NCI-H1105 (cell line): ENCODE measurements at places on chromosomes 5 and 9.

DNA sequence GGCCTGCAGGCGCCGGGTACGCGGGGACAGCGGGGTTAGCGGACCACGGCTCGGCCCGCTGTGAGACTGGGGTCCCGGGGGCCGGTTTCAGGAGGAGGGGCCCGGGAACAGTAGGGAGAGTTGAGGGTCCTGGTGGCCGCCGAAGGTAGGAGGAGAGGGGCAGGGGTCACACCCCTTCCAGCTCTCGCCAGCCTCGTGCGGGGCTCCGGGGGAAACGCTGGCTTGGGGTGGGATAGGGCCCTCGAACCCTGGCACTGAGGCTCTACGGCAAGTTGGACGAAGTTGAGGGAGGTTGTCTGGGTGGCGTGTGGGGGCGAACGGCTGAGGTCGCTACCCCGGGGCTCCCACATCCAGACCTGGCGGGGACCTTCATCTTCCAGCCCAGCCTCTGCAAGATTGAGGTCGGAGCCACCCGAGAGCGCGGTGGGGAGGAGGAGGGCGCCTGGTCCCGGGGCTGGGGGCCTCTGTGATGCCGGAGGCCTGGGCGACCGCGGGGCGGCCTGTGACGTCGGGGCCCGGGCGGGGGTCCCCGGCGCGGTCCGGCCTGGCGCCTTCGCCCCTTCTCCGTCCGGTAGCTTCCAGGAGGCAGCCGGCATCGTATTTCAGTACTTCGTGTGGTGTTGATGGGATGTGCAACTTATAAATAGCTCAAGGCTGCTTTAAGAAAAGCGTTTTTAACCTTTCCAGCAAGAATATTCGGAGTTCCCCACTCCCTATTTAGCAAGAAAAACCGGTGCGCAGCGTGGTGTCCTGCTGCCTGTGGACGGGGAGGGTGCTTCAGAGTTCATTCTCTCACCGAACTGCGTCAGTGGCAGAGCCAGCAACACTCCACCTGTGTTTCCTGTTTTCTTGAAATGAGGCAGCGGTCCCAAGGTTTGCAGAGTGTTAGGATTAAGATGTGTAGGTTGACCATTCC, 902 bp downstream of the HABP4 start:
- no peak for DNase-seq

GRCh38 chr5:69136293-69136692, 30.7 kb upstream of the CCNB1 start:
- DNase-seq: no peak

- DNase-seq: no peak
Observed at GRCh38 chr9:108743416-108743815, 112.4 kb downstream of the ACTL7B start.

DNA sequence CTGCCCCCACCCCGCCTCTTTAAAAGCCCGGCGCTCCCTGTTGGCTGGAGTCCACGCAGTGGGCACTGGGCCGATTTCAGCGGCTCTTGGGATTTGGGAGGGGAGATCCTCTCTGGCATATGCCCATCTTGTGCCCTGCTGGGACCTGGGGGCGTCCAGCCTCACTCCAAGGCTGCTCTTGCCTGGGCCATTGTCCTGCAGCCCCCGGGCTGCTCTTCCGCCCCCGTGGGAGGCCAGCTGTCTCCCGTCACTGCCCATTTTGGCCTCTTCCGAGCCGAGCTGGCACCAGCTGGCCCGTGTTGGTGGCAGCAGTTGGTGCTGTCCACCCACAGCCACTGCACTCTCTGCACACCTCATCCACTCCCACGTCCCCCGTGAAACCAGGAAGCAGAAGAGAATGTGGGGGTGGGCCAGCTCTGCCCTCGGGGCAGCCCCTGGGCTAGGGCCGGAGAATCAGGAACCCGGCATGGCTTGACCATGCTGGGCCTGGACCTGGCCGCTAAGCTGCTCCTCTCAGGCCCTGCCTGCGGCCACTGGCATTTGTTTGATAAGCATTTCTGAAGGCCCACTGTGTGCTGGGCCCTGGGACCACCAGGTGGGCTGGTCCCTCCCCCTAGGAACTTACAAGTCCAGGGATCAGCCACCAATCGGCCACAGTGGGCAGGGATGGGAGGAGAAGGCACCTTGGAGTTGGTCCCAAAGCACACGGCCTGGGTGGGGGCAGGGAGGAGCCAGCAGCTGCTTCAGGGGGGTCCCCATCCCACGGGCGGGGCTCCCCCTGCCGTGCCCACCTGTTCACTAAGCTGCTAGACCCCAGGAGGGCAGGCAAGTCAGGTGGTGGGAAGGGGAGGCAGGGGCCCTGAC, 2.2 kb downstream of the C8G start:
- no peak for DNase-seq
